Esophagus muscularis mucosa (tissue), 4 donors: ENCODE measurements at places on chromosomes 2 and 18.
A peak's percentile ranks its signal among the peaks of the same experiment; 100 is the strongest.

DNA sequence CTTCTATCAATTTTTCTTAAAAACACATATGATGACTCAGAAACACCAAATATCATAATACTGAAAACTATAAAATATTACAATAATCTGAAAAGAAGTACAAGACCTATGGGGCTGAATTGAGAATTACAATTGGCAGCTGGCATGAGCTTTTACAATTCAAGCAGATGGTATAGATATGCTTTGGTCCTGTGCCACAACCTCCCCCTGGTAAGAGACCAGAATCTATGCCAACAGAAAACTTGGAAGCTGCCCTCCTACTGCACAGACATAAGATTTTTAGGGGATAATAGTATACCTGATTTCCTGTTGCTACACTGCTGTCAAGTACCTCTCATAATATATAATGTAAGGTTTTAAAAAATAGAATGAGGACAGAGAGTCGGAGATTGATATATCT, 46.8 kb upstream of the CDH7 start:
- DNase-seq = no peak

- DNase-seq = no peak
Measured at GRCh38 chr2:174729797-174730697, 34.2 kb downstream of the CHRNA1 start.

- no peak for DNase-seq
Measured at GRCh38 chr2:4947911-4948310, 744.3 kb upstream of the SOX11 start.

DNA sequence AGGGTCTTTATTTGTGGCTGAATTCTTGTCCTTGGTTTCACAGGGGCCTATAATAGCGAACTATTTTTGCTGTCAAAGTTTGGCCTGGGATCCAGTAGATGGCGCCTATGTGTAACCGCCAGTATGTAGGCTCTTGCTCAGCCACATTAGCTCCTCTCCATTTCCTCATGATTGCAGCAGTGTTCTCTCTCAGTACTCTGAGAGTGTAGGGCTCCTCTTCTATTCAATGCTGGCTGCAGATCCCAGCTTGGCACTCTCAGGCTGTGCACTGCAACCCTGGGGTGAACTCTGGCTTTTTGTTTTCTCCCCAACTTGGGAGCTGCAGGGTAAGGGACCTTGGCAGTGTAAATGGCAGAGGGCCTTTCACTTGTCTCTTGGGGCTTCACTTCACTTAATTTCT, 344.6 kb upstream of the CHAC2 start:
- DNase-seq = no peak

DNA sequence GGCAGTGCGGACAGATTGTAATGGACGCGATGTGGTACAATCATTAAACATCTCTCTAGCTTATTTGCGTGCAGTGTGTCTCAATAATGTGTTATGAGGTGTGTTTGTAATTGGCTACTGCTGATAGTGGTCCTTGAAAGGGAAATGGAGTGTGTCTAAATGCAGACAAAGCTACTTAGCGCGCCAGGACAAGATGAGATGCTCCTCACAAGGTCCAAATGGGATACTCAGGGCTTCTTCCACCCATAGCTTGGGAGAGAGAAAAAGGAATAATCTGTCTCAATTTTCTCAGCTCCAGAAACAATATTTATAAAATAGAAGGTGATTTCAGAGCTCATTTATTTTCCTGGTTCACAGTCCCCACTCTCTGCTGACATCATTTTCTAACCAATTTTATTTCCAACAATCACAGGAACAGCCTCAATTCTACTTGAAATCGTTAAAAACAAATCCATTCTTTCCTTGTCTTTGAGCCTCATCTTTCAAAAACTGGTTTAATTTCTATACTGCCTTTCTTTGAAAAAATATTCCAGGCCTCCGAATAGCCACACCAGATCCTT, 28.5 kb downstream of the GALNT14 start:
- peak; percentile 47 for DNase-seq

GRCh38 chr2:190221429-190221828, 98.2 kb downstream of the HIBCH start:
- DNase-seq = no peak

DNA sequence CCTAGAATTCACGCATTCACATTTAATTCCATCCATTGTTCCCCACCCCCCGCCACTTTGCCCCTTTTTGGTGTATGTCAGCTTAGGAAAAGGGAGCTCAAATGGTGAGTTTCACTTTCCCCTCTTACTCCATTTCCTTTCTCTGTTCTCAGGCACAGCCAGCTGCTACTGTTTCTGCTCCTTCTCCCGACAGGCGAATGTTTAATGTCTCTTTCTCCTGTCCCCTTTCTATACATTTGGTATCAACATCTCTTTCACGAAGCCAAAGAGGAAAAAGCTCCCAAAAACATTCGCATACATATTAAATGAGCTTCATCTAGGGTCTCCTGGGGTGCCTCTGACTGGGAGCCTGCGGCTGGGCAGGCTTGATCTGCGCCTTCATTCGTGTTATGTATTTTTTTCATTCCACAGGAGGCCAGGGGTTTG, 124.2 kb upstream of the SATB2 start:
- DNase-seq = no peak

- no peak for DNase-seq
Measured at GRCh38 chr18:12703096-12703567, 290 bp downstream of the PSMG2 start.

GRCh38 chr2:189685540-189686229, 11.2 kb downstream of the ANKAR start:
- DNase-seq = no peak
